ENCODE measurements at places on chromosomes 2 and 18.

DNA sequence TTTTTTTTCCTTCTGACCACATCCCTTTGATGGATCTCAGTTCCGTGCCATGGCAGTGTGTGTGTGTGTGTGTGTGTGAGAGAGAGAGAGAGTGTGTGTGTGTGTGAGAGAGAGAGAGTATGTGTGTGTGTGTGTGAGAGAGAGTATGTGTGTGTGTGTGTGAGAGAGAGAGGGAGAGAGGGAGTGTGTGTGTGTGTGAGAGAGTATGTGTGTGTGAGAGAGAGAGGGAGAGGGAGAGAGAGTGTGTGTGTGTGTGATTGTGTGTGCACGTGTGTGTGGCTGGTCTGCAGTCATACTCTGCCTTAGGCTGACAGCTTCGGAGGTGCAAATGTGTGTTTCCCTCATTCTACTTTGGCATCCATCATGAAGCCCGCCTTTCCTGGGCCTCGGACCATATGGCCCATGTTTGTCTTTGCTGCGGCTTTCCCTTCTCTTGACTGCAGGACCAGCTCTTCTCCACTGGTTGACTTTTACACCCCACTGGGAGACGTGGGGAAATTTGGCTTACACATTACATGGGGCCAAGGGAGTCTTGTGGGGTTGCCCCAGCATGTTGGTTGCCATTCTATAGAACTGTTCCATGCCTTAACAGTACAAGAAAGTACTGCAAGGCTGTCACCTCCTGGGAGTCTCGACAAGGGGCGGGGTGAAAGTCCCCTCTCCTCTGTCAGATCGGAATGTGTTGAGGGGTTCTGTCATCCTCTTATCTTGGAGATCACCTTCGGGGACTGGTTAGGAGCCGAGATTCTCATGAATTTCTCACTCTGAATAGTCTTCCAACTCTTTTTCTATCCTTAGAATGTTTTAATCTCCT, 21.6 kb downstream of the TSN start:
- no peak for DNase-seq

GRCh38 chr2:218873359-218874194, 7.1 kb upstream of the WNT10A start:
- no peak for DNase-seq

GRCh38 chr2:165163761-165164160, 40.1 kb downstream of the SCN3A start:
- no peak for DNase-seq

- DNase-seq = peak; percentile 30
Measured at GRCh38 chr2:121080013-121080772, 204.8 kb downstream of the TFCP2L1 start.

Data from HL-60 (cell line).